ENCODE measurements at places on chromosomes 7 and 10.

DNA sequence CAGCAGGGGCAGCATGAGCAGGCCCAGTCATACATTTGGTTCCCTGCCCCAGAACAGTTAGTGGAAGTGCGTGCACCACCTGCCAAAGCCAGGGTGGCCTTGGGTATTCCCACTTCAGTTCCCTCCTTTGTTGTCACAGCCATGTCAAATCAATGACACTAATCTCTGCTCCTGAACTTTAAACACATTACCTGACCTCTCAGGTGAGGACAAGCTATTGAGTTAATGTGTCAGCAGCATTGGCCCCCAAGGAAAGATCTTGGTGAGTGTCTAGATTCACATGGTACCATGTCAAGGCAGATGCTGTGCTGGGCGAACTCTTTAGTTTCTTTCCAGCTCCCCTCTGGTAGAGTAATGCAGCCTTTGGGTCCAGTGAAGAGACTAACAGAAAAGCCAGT, 2.1 kb downstream of the CYP3A5 start:
- no peak for DNase-seq

- no peak for DNase-seq
Observed at GRCh38 chr7:101550641-101551541, 78.2 kb downstream of the MYL10 start.

GRCh38 chr7:12133865-12134264, 77.2 kb upstream of the TMEM106B start:
- no peak for DNase-seq

GRCh38 chr10:91117505-91117904, 103.0 kb upstream of the PCGF5 start:
- DNase-seq, result no peak

GRCh38 chr7:55563596-55564325, 8.5 kb downstream of the VOPP1 start:
- no peak for DNase-seq

- DNase-seq, result no peak
Observed at GRCh38 chr7:50355817-50356178, 51.3 kb downstream of the IKZF1 start.

GRCh38 chr10:91146146-91146545, 74.3 kb upstream of the PCGF5 start:
- DNase-seq, result no peak

DNA sequence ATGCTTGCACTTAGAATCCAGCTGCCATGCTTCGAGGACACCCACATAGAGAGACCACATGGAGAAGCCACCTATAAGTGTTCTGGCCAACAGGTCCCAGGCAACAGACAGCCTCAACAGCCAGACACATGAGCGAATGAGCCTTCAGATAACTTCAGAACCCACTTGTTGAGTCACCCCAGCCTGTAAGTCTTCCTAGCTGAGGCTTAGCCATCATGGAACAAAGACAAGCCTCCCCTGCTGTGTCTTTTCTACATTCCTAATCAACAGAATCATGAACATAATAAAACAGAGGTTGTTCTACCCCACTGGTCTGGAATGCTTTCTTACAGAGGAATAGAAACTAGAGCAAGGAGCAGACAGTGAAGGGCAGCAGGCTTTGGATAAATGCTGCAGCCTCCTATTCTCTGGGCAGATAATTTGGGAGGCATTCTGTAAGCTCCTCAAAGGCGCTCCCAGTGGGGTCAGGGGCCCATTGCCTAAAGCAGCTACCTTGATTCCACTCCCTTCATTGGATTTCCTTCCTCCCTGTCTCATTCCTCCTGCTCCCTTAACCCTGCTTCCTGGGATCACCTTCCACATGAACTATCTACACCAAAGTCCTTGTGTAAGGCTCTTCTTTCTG, 4.6 kb downstream of the TLL2 start:
- no peak for DNase-seq

DNA sequence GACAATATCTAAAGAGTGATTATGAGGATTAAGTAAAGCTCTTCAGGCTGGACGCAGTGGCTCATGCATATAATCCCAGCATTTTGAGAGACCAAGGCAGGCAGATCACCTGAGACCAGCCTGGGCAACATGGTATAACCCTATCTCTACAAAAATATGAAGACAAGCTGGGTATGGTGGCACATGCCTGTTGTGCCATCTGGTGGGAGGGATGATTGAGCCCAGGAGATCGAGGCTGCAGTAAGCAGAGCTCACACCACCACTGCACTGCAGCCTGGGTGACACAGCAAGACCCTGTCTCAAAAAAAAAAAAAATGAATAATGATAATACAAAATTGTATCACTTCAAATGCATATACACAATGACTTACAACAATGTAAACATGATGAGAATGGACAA, 195.6 kb upstream of the AUTS2 start:
- no peak for DNase-seq

DNA sequence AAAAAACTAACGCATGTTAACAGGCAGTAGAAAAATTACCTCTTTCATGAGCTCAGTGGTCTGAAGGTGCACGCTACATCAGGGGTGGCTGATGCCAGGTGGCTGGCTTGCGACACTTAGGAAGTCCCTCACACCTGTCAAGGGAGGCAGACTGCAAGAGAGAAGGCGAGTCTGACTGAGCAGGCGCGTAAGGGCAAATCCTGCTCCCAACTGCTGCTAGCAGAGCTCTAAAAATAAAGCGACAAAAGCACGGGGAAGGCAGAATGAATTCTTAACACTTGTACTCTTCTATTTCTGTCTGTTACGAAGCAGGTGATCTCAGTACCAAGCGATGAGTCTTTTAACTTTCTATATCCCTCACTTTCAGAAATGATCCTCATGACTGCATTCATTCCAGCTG, 33.1 kb downstream of the CACNA2D1 start:
- no peak for DNase-seq

- DNase-seq, result no peak
Observed at GRCh38 chr7:100825751-100826513, 1.4 kb downstream of the EPHB4 start.

- DNase-seq, result no peak
Observed at GRCh38 chr10:114096864-114097263, 53.2 kb downstream of the ADRB1 start.

DNA sequence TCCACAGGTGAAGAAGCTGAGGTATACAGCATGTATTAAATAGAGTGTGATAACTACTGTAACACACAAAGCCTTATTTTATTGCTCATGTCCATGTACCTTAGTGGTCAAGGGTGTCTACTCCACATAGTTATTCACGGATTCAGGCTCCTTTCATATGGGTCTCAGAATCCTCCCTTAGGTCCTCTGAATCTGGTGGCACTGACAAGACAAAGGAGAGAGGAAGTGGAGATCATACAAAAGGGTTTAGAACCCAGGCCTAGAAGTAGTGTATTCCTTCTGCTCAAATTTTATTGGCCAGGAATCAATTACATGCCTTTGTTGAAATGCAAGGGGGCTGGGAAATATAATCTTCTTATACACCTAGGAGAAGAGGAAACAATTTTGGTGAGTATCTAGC, 164.6 kb downstream of the PTEN start:
- no peak for DNase-seq

GRCh38 chr10:33616956-33617355, 282.5 kb upstream of the NRP1 start:
- DNase-seq, result no peak

DNA sequence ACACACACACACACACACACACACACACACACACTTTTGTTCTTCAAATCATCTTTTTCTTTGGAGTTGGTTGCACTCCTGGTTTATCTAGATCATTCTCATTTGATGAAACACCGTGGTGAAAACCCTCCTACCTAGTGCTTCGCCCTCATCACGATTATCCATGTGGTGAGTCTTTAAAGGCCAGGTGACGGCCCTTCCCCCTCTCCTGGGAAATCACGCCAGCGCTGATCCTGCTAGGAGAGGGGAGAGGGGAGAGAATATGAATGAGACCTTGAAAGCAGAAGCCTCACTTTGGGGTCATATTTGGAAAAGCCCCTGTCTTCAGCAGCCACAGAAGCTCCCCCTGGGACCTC, 103.9 kb upstream of the LRRC4 start:
- no peak for DNase-seq

DNA sequence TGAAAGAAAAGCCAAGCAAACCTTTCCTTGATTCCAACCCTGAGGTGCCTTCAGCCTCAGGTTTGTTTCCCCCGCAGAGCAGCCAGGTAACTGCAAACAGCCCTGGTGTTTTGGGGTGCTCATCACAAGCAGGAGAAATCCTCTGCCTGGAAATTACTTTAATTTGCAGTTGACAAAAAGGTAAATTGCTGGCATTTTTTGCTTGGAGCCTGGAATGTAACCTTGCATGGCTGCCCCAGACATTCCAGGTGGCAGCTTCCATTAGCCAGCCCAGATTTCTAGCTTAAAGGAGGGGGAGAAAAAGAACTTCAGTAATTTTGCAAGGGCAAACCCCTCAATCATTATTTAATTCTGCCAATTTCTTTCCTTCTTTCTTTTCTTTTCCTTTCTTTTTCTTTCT, 194.4 kb downstream of the MYOF start:
- no peak for DNase-seq

GRCh38 chr10:60454336-60454735, 64.7 kb upstream of the ANK3 start:
- no peak for DNase-seq

GRCh38 chr7:152862006-152862405, 102.5 kb downstream of the ACTR3B start:
- no peak for DNase-seq

DNA sequence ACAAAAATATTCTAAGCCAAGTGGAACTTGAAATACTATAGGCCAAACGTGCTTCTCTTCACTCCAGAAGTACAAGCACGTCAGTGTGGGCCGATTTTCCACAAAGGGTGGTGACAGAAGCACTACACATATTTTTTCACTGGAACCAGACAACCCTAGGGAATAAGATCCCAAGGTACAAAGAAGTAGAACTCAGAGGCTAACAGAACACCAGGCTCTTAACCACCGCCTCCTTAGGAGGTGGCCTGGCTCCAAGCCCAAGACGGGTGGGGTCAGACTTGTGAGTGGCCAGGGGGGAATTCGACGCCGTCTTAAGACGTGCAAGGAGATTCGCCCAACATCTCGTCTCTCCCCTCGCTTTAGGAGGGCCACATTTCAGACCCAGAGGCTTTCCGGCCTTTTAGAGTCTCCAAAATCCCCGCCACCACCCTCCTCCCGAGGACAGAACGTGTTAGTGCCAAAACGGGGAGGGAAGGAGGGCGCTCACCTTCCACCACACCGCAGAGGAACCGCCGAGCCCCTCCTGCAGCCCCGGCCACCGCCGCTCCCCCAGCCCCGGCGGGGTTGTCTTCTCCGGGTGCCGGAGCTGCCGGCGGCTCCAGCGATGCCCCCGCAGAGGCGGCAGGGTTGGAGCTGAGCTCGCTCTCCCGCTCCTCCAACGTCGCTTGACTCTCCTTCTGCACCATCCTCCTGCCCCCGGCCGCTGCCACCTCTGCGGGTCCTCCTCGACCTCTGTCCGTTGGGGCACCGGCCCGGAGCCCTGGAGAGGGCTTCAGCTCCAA, 716 bp downstream of the OGA start:
- DNase-seq, result no peak

- DNase-seq, result no peak
Observed at GRCh38 chr10:60114765-60115586, 208.6 kb upstream of the CCDC6 start.

DNA sequence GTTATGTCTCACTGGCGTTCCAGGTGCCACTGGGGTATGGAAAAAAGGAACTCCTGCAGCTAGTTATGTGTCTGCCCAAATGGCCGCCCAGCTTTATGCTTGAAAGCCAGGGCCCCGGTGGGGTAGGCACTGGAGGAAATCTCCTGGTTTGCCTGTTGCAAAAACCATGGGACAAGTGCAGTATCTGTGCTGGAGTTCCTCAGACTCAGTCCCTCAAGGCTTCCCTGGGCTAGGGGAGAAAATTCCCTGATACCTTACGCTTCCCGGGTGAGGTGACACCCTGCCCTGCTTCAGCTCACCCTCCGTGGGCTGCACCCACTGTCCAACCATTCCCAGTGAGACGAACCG, 90.3 kb upstream of the CDK6 start:
- no peak for DNase-seq

GRCh38 chr7:158655507-158655906, 49.1 kb downstream of the NCAPG2 start:
- no peak for DNase-seq

- no peak for DNase-seq
Observed at GRCh38 chr7:37285706-37286453, 162.8 kb downstream of the ELMO1 start.

DNA sequence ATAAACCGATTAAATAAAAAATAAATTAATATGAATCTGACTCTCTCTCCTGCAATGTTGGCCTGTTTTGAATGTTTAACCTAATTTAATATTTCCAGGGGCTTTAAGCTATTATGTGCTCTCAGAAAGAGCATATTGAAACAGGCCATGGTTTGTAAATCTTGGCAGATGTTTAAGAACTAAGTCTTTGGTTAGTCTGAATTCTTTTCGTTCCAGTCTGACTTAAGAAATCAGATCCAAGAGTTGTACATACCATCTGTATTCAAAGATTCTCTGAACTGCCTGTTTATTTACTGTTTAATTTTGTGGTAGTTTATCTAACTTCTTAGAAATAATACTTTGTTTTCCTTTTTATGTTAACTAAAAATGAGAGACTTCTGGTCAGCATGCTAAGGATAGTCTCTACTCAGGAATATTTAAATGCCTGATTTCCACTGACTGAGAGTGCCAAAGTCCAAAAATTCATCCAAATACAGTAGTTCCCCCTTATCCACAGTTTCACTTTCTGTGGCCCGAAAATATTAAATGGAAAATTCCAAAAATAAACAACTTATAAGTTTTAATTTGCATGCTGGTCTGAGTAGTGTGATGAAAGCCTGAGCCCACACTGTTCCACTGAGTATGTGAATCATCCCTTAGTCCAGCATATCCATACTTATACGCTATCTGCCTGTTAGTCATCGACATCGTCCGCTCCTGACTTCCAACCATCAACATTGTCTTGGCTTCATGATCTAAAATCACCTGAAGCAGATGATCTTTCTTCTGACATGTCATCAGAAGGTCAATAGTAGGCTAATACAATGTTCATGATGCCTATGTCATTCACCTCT, 238.1 kb upstream of the CSTF2T start:
- DNase-seq, result no peak

- DNase-seq, result no peak
Observed at GRCh38 chr10:101783736-101784118, 481 bp upstream of the NPM3 start.

DNA sequence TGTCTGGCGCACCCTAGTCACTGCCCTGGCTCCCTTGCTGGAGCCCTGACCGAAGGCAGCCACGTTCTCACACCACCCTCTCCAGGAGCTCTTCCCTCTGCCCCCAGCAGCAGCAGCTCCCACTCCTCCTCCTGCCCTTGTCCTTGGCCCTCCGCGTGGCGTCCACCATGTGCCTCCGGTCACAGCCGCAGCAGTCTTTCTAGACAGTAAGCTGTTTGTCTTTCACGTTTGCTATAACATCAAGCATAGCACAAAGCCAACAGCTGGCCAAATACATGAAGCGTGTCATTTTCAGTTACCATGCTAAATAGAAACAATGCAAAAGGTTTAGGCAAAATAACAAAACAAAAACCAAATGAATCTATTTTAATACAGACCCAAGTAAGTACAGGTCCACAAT, 3.3 kb downstream of the PITRM1 start:
- DNase-seq, result no peak

Measured in stimulated activated CD4-positive, alpha-beta T cell treated with anti-CD3 and anti-CD28 coated beads, Interleukin-4, amount 100 ng/mL, for 48 hours (primary cell).